ENCODE measurements at places on chromosomes 7 and 10.

GRCh38 chr10:75553550-75553949, 122.1 kb downstream of the LRMDA start:
- no peak for DNase-seq

GRCh38 chr10:112327678-112328077, 44.5 kb downstream of the TECTB start:
- no peak for DNase-seq

- DNase-seq = no peak
These were observed 65.0 kb downstream of the DNAJC12 start for GRCh38 chr10:67772894-67773511.

GRCh38 chr7:66279912-66280311, 74.8 kb downstream of the TPST1 start:
- peak; percentile 92 for DNase-seq

DNA sequence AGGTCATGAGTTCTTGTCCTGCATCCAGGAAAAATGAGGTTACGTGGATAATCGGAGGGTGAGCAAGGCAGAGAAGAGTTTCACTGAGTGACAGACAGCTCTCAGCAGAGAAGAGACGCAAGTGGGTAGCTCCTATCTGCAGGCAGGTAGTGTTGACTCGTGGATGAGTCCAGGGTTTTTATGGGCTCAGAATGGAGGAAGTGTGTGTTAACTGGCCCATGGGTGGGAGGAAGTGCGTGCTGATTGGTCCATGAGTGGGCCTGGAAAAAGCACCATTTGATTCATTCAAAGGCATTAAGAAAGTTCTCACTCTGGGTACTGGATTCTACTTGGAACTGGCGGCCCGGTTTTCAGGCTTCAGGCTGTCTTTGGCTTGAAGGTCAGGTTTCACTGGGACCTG, 4.8 kb upstream of the DMTF1 start:
- DNase-seq = no peak

- DNase-seq = peak; percentile 26
These were observed 83.5 kb downstream of the SPDYE5 start for GRCh38 chr7:75575488-75576121.

DNA sequence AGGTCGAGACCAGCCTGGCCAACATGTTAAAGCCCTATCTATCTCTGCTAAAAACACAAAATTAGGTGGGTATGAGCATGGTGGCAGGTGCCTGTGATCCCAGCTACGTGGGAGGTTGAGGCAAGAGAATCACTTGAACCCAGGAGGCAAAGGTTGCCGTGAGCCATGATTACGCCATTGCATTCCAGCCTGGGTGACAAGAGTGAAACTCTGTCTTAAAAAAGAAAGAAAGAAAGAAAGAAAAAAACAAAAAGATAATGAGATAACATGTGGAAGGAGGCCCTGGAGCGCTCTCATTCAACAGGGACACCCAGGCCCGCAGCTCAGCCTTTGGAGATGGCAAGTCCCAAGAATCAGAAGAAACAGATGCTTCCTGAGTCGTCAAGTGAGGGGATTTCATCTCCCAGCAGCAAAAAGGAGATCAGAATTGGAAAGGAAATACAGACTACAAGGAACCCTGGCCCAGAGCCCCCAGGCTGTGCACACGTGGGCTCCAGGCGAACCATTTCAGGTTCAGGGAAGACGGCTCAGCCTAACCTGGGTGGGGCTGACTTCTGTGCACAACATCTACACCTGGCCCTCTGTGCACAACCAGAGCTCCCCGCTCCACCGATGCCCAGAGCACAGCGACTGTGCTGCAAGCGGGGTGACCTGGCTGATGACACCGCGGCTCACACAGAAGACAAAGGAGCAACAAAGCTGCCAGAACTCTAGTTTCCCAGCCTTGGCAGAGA, 33.3 kb downstream of the GNA12 start:
- DNase-seq = no peak

- DNase-seq = no peak
These were observed 132.4 kb upstream of the GDF10 start for GRCh38 chr10:47167591-47167990.

DNA sequence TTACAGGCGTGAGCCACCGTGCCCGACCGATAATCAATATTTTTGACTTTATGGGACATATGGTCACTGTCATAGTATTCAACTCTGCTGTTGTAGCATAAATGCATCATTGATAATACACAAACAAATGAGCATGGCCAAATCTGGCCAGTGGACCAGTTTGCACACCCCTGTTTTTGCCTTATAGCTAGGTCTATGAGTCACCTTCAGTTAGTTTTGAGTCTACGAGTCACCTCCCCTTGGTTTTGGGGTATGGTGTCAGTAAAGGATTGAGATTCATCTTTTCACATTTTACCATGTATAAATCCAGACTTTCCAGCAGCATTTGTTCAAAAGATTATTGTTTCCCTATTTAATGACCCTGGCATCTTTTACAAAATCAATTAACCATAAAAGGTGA, 362.5 kb upstream of the NRP1 start:
- no peak for DNase-seq

GRCh38 chr7:111987115-111987826, 218.9 kb downstream of the DOCK4 start:
- peak; percentile 13 for DNase-seq

DNA sequence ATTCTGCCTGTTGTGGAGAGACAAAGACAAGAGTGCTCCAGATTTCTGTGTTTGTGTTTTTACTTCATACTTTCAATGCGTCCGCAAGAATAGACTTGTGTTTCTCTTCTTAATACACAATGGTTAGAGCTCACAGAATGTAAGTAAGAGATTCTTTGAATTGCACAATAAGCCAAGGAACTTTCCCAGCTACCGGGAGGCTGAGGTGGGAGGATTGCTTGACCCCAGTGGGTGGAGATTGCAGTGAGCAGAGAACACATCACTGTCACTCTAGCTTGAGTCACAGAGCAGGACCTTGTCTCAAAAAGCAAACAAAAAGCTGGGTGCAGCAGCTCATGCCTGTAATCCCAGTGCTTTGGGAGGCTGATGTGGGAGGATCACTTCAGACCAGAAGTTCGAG, 250.7 kb upstream of the MYO3A start:
- no peak for DNase-seq

- DNase-seq = no peak
These were observed 312.4 kb downstream of the CALN1 start for GRCh38 chr7:72099784-72100183.

DNA sequence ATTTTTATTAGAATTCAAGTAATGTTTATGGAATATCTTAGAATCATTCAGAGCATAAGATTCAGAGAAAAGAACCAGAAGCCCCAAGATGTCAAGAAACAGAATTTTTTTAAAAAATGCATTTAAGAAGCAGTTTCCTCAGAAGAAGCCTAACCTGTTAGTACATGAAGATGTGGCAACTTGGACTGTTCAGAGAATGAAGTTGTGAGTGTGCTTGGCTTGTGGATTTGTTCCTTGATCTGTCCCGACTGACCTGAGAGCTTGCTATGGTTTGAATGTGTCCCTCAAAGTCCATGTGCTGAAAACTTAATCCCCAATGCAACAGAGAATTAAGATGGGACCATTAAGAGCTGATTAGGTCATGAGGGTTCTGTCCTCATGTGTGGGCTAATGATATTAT, 13.8 kb upstream of the AFAP1L2 start:
- no peak for DNase-seq

GRCh38 chr7:48563334-48563733, 361.0 kb upstream of the CDC14C start:
- DNase-seq = no peak

DNA sequence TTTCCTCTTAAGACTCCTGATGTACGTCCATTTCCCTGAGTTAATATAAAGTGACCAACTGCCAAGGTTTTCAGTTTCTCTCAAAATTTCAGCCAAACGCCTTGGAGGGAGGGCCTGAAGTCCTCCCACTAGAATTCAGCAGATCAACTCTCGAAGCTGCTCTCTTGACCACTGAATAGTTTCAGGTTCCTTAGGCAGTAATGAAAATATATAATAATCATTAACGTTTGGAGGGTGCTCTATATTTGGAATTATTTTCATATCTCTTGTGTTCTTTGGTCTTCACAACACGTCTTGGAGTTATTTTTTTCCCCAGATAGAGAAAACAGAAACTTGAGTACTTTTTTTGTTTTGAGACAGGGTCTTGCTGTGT, 123.6 kb upstream of the SFMBT2 start:
- DNase-seq = no peak

- DNase-seq = peak; percentile 85
These were observed 93.8 kb downstream of the PARD3 start for GRCh38 chr10:34721208-34721840.

DNA sequence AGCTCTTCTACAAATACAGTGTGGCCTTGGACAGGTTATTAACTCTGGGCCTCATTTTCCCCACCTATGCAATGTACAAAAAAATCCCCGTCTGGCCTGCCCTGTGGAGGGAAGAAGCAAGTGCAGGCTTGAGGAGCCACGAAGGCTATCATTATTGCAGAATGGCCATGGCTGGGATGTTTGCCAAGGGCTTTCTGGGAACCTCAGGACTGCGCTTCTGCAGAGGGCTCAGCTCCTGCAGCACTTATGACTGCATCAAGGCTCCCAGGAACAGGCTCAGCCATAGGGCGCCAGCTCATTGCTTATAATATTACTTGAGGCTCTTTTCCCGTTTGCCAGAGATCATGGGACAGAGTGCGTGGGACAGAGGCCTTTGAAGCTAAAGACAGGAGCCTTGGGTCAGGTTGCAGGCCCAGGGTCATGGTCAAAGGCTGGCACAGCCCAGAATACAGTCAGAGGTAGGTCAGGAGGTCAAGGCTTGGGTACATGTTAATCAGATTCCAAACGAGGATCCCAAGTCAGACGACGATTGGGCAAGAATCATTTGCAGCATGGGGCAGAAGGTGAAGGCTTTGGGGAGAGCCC, 20.6 kb upstream of the C10orf105 start:
- peak; percentile 51 for DNase-seq

DNA sequence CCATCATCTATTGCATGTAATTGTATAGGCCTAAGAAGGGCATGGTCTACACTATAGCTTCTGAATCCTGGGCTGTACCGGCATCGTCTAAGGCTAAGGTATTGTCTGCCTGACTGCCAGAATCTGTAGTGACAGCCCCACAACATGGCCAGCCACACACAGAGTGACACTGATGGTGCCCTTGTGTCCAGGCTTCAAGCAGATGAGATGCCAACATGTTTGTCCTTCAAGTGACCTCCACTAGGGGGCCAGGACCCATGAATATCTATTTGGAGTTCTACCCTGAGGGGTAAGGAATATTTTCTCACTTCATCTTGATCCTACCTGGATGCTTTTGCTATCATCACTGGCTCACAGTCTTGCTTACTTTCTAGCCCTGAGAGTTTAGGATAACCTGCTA, 1.5 kb downstream of the CYP3A7 start:
- no peak for DNase-seq

GRCh38 chr7:155467846-155468784, 10.2 kb downstream of the EN2 start:
- DNase-seq = peak; percentile 10
